ENCODE measurements at places on chromosomes 4 and X. TPM values are rescaled to one million over a fixed set of nuclear protein-coding genes. Genes with fewer than 3 reads are reported as not detected.

DNA sequence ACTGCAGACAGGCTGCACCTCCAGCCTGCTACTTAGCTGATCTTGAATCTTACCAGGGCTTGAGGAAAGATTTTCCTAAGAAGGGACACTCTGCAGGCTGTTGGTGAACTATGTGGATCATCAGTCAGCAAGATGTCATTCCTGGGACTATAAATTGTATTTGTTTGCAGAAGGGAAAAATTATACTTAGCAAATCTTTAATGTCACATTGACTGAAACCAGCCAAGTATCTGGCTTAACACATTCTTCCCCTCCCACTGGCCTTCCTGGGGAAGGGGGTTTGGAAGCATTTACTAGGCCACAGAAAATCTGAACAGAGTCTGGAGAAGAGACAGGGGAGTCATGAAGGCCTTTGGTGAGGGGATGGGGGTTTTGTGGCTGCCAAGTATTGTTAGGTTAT, 156.7 kb upstream of the EOLA2 start:
- no peak for DNase-seq

- no peak for DNase-seq
These were observed 37.7 kb upstream of the UGT2B7 start for GRCh38 chr4:69058410-69059059.

Gene CXCL11
- total RNA-seq: not detected

Gene DMRTC1
- total RNA-seq: not detected

GRCh38 chr4:72340803-72341431, 228.1 kb downstream of the ADAMTS3 start:
- no peak for DNase-seq

Gene NEIL3
- total RNA-seq: 0.16 TPM

GRCh38 chr4:24642981-24643547, 58.7 kb upstream of the DHX15 start:
- peak; percentile 13 for DNase-seq

Gene CD40LG
- not detected for total RNA-seq

DNA sequence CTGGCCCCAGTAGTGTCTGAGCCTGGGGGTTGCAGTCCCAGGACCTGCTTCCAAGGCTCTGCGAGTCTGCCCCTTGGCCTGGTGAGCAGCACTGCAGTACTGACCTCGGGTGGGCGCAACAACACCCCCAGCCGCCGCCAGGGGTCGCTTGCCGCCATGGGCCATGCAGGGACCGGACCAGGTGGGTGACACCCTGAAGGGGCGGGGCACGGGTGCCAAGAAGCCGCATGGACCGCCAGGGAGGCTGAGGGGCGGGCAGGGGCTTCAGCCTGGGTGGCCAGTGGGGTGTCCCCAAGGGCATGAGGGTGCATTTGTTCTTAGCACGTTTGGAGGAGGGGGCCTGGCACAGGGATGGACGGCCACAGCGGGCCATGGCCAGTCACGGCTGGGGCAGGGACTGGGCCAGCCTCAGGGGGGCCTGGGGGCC, 25.0 kb downstream of the TACC3 start:
- DNase-seq: peak; percentile 53

Measured in myocyte (in vitro differentiated cells).